ENCODE measurements at places on chromosomes 1 and 21.

DNA sequence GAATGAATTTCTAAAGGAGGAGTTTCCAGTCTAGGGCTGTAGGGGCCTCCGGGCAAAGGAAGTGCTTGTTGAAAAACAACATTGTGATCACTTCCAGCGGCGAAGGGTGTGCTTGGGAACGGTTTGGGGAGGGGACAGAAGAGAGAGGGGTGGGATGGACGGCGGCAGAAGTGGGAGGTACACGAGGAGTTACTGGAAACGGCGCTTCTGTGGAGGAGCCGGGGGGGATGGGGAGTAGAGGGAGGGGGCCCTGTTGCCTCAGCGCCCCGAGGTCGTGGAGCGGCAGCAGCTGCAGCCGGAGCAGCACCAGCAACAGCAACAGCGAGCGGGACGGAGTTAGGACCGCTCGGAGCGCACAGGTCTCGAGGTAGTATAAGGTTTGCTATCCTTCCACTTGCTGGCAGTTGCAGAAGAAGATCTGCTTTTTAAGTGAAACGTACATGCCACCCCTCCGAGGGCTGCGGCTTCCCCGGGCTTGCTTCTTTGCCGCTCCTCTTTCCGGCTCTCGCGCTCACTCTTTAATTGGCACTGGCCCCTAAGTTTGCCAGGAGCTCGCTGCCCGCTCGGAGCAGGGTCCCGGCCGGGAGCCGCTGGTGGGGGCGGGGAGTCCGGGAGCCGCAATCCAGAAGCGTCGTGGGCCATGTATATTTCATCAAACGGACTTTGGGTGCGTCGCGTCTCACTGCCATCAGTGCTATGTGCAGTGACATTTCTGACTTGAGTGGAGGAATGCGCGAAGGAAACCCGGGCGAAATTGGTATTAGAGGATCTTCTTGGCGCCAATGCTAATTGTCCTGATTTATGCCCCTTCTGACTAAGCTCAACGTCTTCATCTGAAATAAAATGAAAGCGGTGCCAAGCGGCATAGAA lies 771 bp upstream of the NTNG1 start:
- no peak for DNase-seq

- no peak for DNase-seq
These were observed 16.7 kb upstream of the COL6A2 start for GRCh38 chr21:46081022-46081861.

DNA sequence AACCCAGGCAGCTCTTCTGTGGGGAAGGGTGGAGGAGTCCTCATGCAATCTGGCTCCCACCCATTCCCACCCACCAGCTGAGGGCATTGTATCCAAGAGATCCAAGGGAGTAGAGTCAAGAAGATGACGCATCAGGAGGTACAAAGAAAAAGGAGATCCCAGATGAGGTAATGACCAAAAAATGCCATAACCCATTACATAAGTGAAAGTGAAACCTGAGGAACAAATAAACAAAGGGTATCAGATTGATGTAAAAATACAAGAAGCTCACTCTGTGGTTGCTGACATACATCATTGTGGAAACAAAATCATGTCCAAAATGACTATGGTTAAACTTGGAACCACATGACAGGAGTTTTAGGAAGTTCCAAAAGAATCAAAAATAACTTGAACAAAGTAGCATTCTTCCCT lies 42.5 kb downstream of the CCN1 start:
- no peak for DNase-seq

DNA sequence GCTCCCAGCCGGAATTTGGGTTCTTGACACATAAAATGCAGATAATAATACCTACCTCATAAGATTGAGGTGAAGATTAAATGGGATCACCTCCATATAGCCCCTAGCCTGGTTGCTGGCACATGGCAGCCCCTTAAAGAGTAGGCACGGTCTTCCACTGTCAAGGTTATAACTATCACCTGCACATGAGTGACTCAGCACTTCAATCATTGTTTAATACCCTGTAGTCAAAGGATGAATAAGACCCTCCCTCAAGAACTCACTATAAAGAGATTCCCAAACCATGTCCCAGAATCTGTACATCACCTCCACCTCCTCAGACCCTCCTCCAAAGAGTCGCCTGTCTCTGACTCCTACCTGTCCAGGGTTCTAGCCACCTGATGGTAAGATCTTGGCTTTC lies 6.5 kb upstream of the LMNA start:
- no peak for DNase-seq

DNA sequence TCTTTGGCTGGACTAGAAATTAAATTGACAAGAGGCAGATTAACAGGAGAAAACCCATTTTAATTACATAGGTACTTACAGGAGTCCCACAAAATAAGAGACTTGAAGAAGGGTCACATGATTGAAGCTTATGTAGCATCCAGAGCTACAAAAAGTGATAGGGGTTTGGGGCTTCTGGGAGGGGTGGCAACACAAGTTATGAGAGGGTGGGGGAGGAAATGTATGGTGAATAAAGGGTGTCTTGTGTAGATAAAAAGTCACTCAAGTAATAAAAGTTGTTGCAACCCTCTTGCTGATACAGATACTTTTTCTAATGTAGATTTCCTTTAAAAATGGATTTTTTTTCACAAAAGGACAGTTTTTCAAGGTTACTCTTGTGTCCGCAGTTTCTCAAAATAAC lies 24.0 kb downstream of the USP25 start:
- no peak for DNase-seq

DNA sequence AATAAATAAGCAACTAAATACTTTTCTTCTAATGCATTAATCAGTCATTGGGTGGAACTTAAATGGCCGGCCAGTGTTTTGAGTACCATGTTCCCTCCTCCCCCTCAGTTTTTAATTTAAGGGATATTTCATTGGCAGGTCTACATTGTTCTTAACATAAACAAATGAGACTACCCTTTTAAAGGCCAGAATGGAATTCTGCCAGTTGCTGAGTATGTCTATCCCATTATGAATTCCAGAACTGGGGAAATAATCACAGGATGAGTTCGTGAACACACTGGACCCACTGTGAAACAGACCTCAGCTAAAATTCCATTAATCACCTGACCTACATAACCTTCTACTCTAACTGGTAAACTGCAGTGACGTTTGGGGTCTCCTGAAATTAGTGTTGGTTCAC lies 305.5 kb upstream of the PKN2 start:
- DNase-seq: no peak

GRCh38 chr1:29004798-29005197 lies 90.4 kb downstream of the EPB41 start:
- no peak for DNase-seq

GRCh38 chr1:20152599-20152930 lies 13.4 kb downstream of the PLA2G2F start:
- DNase-seq: no peak

DNA sequence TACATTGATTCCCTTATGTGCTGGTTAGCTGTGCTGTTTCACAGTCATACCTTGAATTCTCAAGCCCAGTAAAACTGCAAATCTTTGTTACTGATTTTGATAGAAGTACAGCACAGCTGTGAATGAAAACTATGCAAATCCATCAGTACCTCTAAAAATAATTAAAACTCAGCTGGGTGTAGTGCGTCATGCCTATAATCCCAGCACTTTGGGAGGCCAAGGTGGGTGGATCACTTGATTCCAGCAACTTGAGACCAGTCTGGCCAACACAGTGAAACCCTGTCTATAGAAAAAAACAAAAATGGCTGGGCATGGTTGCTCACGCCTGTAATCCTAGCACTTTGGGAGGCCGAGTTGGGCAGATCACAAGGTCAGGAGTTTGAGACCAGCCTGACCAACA lies 61.2 kb downstream of the NUP210L start:
- DNase-seq: no peak

- DNase-seq: no peak
These were observed 189.0 kb downstream of the NFIA start for GRCh38 chr1:61271412-61271789.

- DNase-seq: no peak
These were observed 24.8 kb upstream of the CLDN8 start for GRCh38 chr21:30240661-30241060.

- DNase-seq: no peak
These were observed 27.9 kb downstream of the CACNA1S start for GRCh38 chr1:201084295-201084694.

DNA sequence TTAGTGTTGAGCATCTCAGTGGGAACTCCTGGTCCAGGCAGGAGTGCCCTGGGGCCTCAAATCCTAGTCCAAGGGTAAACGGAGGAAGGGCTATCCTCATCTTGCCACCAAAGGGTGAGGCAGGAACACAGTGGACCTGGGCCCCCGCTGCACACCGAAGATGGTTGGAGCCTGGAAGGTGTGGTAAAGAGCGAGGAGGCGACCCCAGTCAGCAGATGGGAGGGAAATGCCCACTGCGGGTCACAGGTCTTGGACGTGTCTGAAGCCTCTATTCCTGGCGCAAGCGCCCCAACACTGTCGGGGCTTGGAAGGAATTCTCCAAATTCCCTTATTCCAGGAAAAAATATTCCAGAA lies 38.5 kb upstream of the SYNC start:
- no peak for DNase-seq

GRCh38 chr1:151860504-151861187 lies 7.1 kb upstream of the THEM5 start:
- DNase-seq: no peak

DNA sequence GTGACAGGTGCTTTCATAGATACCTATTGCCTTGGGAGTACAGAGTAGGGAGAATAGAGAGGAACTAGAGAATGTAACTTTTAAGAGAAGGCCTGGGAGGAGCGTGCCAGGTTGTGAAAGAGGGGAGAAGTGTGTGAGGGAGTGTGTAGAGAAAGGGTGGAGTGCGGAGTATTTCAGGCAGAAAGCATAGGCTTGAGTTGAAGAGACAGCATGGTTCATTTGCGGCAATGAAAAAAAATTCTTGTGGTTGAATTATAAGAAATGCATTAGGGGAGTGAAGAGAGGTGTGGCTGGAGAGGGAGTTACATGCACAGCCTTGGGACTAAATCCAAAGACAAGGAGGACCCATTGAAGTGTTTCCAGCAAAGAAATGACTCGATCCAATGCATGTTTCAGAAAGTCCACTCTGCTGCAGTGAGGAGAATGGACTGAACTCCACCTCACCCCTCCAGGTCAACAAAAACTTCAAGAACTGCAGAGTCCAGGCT lies 81.7 kb upstream of the ADAM30 start:
- DNase-seq: no peak

- DNase-seq: no peak
These were observed 338.5 kb downstream of the KCTD3 start for GRCh38 chr1:215905493-215906115.

DNA sequence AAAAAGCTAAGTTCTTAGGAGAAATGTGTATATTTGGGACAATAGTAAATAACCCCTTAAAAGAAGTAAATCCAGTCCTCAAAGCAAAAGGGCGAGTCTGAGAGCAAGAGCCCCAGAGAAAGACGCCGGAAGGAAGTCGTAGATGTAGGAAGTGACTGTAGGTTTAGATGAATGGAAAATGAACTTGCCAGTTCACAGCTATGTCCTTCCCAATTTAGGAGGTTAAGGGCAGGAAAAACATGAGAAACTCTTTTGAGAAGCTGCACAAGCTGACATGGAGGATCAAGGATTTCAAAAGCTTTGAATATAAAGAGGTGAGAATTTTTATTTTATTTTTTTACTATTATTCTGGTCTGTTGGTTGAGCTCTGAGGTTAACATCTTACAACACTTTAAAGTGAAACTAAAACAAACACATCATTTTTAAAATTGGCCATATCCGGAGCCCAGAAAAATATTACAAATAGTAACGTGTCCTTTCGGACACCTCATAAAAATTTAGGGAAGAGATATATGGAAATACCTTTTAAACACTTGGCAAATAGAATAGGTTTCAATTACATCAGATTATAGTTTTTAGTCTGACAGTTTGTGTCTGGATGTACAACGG lies 1178.6 kb downstream of the MRPL39 start:
- DNase-seq: peak; percentile 29

DNA sequence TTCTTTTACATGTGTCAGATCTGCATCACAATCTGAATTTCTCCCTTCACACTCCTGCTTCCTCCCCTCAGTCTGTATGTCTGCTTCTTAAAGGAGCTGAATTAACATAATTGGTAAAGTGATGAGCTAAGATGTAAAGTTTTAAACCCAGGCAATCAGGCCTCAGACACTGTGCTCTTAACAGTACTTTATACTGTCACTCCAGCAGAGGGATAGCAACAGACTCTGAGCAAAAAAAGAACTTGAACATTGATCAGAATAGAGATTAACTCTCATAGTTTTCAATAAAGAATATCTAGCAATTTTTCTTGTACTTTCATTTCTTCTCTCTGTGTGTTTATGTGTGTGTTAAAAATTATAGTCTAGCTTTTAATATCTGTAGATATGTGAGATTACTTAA lies 110.3 kb downstream of the DUSP10 start:
- no peak for DNase-seq

DNA sequence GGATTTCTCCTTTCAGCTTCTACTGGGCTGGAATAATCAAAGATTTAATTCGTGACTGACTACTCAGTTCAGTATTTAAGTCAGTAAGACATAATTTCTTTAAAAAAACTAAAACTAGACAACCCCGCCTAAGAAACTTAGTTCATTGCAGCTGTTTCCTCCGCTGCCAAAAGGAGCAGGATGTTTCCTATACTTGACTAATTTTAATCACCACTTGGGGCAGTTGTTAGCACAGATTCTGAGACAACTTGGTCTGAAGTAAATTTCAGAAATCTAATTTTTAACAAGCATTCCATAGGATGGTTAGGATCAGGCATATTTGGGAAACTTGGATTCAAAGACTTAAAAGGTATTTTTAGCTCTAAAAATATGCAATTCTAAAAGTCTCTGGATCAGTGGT lies 34.0 kb downstream of the EPRS1 start:
- no peak for DNase-seq

DNA sequence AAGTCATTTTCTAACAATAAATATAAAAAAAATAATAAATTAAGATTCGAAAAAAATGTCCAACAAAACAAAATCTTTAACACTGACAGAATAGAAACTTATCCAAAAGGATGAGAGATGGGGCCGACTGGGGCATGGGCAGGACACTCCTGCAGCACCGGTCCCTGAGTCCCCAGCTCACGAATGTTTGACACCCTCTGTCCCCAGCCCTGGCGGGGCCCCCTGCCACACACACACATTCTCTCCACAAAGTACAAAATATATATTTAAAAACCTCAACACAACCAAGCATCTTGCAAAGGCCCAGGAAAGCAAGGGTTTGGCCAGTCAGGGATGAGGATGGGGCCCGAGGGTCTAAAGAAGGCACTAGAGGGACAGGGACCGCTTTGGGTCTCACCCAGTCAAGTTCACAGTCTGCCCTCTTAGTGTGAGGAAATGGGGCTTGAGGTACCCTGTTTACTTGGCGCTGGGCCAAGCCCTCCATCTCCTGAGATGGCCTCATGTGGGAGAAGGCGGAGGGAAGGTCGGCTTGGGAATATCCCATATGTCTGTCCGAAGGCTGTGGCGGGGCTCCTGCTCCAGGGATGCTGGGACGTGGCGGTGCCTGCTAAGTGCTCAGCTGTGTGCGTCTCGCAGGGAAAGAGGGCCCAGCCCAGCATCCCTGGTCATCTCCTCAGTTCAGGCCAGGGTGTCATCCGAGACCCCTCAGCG lies 31.3 kb downstream of the EPHA2 start:
- no peak for DNase-seq

DNA sequence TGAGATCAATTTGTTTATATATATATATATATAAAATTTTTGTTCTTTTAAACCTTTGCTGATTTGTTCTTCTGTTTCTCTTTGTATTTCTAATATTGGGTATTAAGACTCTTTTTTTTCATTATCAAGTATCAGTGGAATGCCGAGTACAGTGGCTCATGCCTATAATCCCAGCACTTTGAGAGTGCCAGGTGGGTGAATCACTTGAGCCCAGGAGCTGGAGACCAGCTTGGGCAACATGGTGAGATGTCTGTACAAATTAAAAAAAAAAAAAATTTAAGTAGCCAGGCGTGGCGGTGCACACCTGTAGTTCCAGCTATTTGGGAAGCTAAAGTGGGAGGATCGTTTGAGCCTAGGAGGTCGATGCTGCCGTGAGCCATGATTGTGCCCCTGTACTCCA lies 67.1 kb downstream of the MAST2 start:
- no peak for DNase-seq
